Activated naive CD8-positive, alpha-beta T cell treated with anti-CD3 and anti-CD28 coated beads for 36 hours (primary cell): ENCODE measurements at places on chromosomes 16 and 17. TPM values are rescaled to one million over a fixed set of nuclear protein-coding genes. Genes with fewer than 3 reads are reported as not detected.
A peak's percentile ranks its signal among the peaks of the same experiment; 100 is the strongest.

Gene CCDC40
- 1.2 TPM for total RNA-seq

DNA sequence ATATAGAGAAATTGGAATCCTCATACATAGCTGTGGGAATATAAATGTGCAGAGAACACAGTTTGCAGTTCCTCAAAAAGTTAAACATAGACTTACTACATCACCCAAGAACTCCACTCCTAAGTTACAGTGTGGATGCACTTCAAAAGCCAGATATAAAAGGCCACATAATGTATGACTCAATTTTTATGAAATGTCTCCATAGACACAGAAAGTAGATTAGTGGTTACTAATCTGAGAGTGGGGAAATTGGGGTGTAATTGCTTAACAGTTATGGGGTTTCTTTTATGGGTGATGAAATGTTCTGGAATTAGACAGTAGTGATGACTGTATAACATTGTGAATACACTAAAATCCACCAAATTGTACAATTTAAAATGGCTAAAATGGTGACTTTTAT lies 60.9 kb downstream of the CACNG1 start:
- no peak for DNase-seq

Gene GRB7
- total RNA-seq: 0.60 TPM

GRCh38 chr17:33390479-33391176 lies 97.5 kb upstream of the ASIC2 start:
- no peak for DNase-seq

DNA sequence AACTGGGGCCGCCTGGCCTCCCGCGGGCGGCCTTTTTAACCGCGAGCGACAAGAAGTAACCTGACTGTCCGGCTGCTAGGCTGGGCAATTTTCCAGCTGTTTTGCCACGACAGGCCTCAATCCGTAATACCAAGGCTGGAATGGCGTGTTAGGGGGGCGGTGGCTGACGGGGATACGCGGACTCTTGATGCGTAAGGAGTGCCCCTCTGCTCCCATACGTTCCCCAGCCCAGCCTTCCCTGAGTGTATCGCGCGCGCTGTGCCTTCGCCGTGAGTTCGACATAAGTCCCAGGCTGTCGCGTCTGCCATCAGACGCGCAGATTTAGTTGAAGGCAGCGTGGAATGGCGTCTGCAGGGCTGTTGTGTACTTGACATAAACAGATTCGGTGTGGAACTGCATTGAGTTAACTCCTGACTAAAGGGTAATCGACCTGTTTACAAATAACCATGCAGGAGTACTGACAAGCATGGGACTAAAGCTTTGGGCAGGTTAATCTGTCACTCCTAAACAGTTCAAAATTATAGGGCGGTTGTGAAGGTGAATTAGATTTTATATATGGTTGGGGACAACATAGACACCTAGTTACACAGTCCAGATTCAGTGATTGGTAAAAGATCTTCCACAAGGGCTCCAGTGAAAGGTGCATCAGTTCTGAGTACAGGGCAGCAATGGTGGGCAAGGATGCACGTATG lies 16.6 kb upstream of the ERN1 start:
- peak; percentile 38 for DNase-seq

DNA sequence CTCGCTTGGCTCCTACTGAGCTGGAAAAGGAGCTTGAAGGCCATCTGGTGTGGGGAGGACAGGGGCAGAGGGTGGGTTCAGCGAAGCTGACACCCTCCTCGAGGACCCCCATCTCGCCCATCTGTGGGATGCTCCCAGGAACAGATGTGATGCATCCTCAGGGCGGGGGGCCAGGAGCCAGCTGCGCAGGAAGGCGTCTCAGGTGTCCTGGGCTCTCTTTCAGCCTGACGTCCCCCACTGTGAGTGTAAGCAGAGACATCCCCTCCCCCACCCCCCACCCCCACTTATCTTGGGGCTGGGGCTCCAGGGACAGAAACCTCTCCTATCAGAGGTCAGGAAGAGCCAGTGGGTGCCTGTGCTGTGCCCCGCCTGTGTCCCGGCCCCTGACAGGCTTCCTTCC lies 16.2 kb downstream of the KIF19 start:
- DNase-seq: no peak

DNA sequence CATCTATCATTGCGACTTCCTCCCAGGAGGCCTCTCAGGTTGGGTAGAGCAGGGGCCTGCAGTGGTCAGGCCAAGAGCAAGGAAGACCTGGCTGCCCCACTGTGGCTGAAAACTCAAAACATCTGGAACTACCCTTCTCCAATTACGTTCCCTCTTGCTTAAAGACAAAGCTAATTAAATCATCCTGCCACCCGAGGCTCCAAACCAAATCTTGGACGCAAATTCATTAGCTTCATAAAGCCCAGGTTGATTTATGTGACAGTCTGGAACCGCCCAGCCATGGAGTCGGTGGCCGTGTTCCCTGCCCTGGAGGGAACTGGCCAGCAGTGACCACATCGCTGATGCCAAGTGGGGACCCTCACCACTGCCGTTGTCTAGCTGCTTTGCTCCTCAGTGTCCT lies 21.4 kb downstream of the GRIN2C start:
- DNase-seq: no peak

DNA sequence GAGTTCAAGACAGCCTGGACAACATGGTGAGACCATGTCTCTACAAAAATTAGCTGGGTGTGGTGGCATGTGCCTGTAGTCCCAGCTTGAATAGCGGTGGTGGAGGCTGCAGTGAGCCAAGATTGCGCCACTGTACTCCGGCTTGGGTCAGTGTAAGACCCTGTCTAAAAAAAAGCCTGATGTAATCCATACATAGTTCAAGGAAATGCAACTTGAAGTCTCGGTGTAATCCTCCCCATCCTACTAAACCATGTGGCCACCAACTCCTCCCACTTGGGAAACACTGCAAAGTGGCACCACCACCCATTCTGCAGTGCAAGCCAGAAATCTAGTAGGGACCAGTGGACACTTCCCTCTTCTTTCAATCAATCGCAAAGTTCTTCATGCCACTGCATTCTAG lies 5.4 kb upstream of the KPNB1 start:
- DNase-seq: no peak

Gene TP53TG3E
- total RNA-seq: not detected

DNA sequence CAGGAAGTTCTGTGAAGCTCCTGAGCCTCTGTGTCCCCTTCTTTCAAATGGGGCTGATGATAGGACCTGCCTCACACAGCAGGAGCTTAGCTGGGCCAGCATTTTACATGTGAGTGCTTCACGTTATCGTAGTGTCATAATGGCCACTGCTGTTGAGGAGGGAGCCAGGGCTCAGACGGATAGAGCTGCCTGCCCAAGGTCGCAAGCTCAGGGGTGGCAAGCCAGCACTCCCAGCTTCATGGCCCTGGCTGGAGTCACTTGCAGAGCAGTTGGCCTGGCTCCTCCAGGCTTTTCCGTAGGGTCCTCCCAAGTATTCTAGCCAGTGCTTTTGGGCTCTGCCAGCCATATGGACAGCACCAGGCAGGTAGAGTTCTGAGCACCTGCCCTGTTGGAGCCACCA lies 115.1 kb downstream of the SOCS1 start:
- no peak for DNase-seq

GRCh38 chr16:29807426-29808218 lies 1.3 kb downstream of the MAZ start:
- DNase-seq: peak; percentile 92

DNA sequence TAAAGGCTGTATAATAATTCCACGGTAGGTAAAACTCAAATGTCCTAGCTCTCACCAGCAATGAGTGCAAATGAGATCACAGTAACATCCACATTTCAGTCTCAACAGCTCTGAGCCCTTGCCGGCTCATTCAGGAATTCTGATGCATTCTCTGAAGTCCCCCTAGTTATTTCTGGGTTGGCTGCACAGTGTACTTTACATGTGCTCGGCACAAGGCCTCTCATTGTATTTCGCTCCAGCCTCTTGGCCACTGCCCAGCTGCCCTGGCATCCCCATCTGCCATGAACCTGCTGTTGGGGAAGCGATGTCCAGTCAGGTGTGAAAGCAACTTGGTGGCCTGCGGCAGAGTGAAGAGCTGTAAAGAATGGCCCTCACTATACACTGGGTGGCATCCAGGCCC lies 14.3 kb downstream of the PRCD start:
- no peak for DNase-seq

DNA sequence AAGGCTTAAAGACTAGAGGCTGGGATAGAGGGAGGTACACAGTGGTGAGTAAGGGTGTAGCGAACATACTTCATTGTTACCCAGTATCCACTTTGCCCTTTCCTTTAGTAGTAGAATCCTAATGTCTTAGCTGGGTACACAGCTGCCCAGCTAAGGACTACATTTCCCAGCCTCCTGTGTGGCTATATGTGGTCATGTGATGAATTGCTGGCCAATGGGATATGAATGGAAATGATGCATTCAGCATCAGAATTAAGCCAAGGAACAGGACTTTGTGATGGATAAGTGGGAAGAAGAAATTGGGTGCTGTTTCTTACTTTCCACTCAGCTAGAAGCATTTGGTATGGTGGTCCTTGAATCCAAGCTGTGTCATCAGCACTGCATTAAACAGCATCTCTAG lies 55.9 kb downstream of the FOXL1 start:
- no peak for DNase-seq

Gene DPEP1
- not detected for total RNA-seq

GRCh38 chr16:49510141-49510540 lies 136.5 kb downstream of the C16orf78 start:
- DNase-seq: no peak

DNA sequence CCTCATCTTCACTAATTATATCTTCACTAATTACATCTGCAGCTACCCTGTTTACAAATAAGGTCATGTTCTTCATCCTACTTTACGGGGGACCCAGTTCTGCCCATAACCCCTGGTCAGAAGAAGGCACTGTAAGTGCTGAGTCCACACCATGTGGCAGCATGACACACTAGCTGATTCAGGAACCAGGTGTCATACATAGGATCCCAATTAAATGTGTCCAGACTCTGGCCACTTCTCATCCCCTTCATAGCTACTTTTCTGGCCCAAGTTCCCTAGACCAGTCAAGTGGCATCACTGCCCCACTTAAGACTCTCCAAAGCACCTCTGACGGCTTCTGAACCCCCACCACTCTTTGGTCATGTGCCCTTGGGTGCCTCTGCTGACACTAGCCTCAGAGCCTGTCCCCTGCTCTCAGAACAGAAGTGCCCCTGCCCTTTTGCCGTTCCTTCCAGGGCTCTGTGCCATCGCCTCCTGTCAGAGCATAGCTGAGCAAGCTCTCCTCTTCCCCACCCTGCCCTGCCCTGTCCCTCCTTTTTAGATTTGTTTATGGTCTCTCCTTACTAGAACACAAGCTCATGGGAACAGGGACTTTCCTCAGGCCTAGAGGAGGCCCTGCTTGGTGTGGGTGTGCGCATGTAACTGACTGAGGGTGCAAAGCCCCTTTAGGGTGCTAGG lies 61.1 kb downstream of the B9D1 start:
- DNase-seq: no peak

GRCh38 chr17:76716146-76716838 lies 5.5 kb upstream of the MXRA7 start:
- DNase-seq: peak; percentile 80

Gene MT1G
- total RNA-seq: 41.8 TPM

GRCh38 chr16:87276091-87276701 lies 41.0 kb downstream of the C16orf95 start:
- DNase-seq: peak; percentile 8

Gene GNGT2
- total RNA-seq: 25.5 TPM

Gene VWA3A
- total RNA-seq: 0.22 TPM

Gene GAST
- not detected for total RNA-seq

Gene ZNF174
- 10.5 TPM for total RNA-seq

Gene ATP2A3
- 85.7 TPM for total RNA-seq

DNA sequence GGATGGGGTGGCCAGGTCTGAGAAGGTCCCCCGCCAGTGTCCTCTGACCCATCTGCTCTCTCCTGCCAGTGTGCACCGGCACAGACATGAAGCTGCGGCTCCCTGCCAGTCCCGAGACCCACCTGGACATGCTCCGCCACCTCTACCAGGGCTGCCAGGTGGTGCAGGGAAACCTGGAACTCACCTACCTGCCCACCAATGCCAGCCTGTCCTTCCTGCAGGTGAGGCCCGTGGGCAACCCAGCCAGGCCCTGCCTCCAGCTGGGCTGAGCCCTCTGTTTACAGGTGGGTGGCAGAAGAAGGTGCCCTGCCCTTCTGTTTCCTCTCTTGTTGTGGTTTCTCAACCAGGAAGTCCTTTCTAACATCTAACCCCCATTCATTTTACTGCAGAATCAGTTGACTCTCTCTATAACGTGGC lies 7.1 kb downstream of the ERBB2 start:
- no peak for DNase-seq
